ENCODE measurements at places on chromosomes 3 and 15.

GRCh38 chr3:72100601-72101187 is 315.7 kb upstream of the PROK2 start:
- peak; percentile 67 for DNase-seq

- DNase-seq, result no peak
These were observed 109.6 kb downstream of the ETFA start for GRCh38 chr15:76201536-76202255.

GRCh38 chr15:99857836-99858235 is 124.6 kb upstream of the LYSMD4 start:
- no peak for DNase-seq

DNA sequence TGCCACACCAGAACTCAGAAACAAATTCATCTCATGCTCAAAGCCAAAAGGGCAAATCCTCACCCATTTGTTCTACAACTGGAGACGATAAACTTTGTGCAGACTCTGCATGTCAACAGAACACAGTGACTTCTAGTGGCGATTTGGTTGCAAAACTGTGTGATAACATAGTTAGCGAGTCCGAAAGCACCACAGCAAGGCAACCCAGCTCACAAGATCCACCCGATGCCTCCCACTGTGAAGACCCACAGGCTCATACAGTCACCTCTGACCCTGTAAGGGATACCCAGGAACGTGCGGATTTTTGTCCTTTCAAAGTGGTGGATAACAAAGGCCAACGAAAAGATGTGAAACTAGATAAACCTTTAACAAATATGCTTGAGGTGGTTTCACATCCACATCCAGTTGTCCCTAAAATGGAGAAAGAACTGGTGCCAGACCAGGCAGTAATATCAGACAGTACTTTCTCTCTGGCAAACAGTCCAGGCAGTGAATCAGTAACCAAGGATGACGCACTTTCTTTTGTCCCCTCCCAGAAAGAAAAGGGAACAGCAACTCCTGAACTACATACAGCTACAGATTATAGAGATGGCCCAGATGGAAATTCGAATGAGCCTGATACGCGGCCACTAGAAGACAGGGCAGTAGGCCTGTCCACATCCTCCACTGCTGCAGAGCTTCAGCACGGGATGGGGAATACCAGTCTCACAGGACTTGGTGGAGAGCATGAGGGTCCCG is 199.7 kb downstream of the AKAP13 start:
- DNase-seq, result no peak

GRCh38 chr15:61880084-61880483 is 180.2 kb downstream of the VPS13C start:
- no peak for DNase-seq

Data from GF-D8 (cell line).